ENCODE measurements at places on chromosomes 12 and 14.

GRCh38 chr12:72647139-72647538 lies 375.0 kb downstream of the TRHDE start:
- no peak for DNase-seq

DNA sequence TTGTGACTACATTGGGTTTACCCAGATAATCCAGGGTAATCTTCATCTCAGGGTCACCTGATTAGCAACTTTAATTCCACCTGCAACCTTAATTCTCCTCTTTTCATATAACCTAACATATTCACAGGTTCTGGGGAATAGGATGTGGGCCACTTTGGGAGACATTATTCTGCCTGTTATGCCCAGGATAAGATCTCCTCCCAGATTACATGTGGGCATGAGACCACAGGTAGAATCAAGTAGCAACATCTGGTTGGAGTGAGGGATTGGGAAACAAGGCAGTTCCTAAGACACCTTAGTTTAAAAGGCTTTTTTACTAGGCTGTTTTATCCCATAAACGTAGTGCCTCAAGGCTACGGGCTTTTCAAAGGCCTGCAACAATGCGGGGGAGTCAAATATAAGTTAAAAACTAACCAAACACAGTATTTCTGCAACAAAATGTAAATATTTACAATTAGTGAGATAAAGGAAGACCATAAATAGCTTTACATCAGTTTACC lies 181.5 kb downstream of the FOXA1 start:
- no peak for DNase-seq

GRCh38 chr14:52013984-52014600 lies 24.7 kb downstream of the RTRAF start:
- DNase-seq: no peak

DNA sequence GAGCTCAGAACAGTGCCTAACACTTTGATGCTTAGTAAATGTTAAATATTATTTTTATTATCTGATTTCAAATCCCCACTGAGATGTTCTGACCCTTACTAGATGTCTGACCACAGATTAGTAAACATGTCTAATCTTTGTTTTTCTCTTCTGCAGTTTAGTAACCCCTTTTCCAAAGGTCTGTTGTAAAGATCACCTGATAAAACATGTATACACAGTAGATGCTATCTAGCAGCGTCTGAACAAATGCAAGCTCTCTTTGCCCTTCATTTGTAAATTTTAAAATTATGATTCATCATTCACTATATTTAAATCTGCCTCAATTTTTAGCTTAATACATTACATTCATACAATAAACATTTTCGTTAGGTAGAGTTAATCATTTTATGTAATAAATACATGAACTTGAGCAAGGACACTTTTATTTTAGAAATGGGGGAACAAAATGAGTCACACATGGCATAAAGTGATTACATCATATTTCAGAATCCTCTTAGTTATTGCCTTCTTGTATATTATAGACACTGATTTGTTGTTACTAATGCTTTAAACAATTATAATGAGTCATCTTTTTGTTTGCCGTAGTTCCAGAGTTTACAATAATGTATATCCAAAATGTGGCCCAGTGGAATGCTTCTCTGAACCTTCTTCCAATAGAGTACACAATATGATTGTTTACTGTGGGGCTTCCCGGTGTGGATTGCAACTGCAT lies 1.7 kb upstream of the OR4K5 start:
- DNase-seq: no peak

GRCh38 chr14:53456931-53457330 lies 303.8 kb upstream of the DDHD1 start:
- no peak for DNase-seq

- no peak for DNase-seq
Observed at GRCh38 chr12:66052988-66053615, 77.4 kb downstream of the LLPH start.

All from NCI-H510A treated with DMSO at 0.1 percent for 48 hours (cell line).